ENCODE measurements at places on chromosomes 3 and 15.

DNA sequence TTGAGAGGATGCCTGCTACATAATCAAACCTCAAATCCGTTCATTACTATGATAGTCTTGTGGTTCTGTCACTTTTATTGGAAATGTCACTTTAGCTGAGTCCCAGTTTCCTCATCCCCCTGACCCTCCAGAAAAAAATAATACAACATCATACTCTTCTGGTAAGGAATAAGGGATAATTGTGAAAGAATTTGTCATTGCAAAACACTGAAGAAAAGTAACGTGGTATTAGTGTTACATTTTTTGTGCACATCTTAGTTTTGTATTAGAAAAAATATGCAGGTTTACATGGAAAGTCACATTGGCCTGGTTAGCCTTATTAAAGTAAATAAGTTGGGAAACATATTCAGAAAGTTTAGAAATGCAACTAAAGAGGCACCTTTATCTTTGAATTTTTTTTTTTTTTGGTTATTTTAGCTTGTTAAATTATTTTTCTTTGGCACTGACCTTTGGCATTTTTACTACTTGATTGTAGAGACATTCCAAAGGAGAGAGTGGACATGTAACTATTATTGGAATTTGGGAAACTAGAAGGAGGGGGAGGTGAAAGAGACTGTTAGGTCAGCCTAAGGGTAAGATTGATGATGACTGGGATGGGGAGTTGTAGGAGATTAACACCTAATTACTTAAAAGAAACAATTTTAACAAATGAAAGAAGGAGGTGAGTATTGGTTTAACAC, 462.2 kb upstream of the RARB start:
- DNase-seq = no peak

- no peak for DNase-seq
These were observed 189.2 kb downstream of the ECT2 start for GRCh38 chr3:172939651-172940293.

DNA sequence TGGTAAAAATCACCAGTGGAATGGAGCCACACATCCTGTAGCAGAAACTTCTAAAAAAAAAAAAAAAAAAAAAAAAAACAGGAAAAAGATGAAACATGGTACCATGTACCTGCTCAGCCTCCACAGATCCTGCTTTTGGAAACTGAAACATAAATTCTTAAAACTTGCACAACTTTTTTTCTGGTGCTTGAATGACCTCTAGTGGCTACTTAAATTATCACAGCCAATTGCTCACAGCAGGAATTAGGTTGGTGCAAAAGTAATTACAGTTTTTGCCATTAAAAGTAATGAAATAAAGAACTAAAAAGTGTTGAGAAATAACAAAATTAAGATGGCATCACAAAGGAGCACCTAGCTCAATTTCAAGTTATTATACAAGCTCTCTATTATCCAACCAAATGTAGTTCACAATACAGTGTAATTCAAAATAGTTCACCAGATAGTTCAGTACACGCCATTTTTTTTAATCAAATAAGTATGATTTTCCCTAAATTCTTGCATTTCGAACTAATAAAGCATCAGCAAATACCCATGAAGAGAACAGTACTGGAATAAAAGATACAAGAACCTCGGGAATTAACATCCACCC, 80.6 kb downstream of the ULK4 start:
- peak; percentile 18 for DNase-seq

DNA sequence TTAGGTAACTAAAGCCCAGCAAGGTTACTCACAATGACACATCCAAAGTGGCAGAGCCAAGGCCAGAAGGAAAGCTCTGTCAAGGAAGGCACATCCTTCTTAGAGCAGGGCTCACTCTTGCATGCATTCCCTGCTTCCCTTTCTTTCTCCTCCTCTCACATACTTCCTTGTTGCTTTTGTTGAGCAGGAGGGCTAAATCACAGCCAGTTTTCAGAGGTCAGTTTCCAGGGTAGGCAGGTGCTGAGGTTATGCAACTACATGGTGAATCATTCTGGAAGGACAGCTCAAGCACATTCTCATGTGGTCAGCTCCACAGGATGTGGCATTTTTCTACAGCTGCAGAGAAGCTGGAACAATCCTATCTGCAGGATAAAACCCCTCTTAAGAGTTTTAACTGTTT, 275.6 kb downstream of the ZNF621 start:
- DNase-seq = no peak

- no peak for DNase-seq
These were observed 699.9 kb upstream of the ZNF385D start for GRCh38 chr3:22450786-22451400.

- no peak for DNase-seq
These were observed 10.6 kb downstream of the POPDC2 start for GRCh38 chr3:119649761-119650160.

GRCh38 chr3:184884359-184885017, 72.5 kb downstream of the VPS8 start:
- no peak for DNase-seq

GRCh38 chr15:90915808-90916440, 12.8 kb downstream of the MAN2A2 start:
- DNase-seq = no peak

DNA sequence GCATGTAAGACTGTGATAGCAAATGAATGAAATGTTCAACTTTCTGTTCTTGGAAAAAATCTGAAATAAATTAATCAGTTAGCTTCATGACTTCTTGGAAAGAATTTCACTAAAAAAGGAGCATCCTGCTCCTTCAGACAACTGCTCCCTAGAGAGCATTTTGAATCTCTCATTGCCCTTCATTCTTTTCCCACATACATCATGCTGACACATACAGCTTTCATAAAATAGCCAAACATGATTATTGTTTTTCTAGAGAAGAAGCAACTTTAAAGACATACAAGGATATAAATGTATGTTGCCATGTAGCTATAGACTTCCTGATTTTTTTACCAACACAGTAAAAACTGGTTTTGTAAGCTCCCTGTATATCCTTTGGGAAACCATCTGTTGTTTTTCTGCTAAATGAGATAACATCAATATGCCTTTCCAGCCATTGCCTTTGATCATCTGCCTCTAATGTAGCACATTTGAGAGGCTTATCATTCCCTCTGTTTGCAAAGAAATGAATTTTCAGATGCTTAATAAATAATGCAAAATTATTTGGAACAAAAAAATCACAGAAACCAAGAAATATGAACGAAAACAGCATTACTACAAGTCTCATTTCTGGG, 248.2 kb upstream of the GPR149 start:
- DNase-seq = no peak

DNA sequence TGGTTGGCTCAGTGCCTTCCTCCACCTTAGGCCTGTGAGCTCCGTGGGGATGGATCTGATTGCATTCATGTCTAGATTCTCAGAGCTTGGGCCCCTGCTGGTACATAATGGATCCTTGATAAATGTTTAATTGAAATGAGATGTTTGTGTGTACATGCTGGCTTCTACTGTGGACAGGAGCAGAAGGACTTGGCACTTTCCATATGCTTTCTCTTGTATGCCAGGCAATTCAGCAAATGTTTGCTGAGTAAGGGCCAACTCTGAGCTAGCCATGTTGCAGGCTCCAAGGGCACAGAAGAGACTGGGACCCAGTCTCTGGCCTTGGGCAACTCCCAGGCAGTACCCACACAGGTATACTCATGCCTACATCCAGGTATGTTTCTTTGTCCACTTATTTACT, 67.0 kb downstream of the RAB11A start:
- no peak for DNase-seq

DNA sequence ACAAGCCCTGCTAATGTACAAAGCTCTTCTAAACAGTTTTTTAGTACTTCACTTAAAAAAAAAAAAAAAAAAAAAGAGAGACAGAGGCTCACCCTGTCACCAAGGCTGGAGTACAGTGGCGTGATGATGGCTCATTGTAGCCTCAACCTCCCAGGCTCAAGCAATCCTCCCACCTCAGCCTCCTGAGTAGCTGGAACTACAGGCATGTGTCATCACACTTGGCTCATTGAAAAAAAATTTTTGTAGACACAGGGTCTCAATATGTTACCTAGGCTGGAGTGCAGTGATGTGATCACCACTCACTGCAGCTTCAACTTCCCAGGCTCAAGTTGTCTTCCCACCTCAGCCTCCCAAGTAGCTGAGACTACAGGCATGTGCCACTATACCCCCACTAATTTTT, 47.6 kb upstream of the HEG1 start:
- no peak for DNase-seq

DNA sequence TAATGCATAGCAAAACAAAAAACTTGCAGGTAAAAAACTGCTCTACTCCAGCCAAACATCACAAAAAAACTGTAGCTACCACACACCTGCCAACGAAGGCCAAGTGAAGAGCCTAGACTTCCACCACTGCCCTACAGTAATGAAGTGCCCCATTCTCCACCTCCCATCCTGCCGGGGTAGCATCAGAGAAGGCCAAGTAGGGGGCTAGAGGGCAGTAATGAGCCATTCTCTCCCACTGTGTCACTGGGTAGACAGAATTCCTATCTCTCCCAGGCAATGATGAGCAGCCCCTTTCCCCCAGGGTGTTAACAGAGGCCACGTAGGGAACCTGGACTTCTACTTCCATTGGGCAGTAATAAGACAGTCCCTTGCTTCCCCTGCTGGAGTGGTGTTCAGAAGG, 9.5 kb downstream of the SEC22C start:
- no peak for DNase-seq

GRCh38 chr3:111730143-111730542, 128.9 kb upstream of the PHLDB2 start:
- no peak for DNase-seq
